ENCODE measurements at places on chromosomes 5 and 9. TPM values are rescaled to one million over a fixed set of nuclear protein-coding genes. Genes with fewer than 3 reads are reported as not detected.
A peak's percentile ranks its signal among the peaks of the same experiment; 100 is the strongest.

The ANKRD34B gene
- not detected for total RNA-seq

The DEPDC1B gene
- 1.2 TPM for total RNA-seq

The GZMA gene
- total RNA-seq: not detected

The CACNA1B gene
- total RNA-seq: 0.16 TPM

The SAXO1 gene
- 0.18 TPM for total RNA-seq

- peak; percentile 93 for DNase-seq
Measured at GRCh38 chr5:179765400-179765799, 28.4 kb upstream of the LTC4S start.

DNA sequence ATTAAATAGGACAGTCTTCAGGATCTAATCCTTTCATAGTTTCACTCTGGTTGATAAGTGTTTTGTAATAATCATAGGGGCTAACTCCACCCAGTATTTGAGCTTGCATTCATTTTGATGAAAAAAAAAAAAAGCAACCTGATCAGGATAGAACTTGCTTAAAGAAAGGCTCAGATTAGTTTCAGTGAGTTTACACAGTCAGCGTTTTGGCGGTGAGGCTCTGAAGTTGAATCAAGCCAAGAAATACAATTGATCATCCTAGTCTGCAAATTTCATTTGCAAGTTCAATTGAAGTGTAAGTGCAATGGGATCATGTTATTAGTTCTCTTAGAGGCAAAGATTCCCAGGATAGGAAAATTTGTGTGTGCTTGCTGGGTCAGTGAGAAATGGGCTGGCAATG, 159.7 kb upstream of the ELL2 start:
- DNase-seq: peak; percentile 29

GRCh38 chr5:144468571-144468970, 297.9 kb downstream of the KCTD16 start:
- DNase-seq: no peak

DNA sequence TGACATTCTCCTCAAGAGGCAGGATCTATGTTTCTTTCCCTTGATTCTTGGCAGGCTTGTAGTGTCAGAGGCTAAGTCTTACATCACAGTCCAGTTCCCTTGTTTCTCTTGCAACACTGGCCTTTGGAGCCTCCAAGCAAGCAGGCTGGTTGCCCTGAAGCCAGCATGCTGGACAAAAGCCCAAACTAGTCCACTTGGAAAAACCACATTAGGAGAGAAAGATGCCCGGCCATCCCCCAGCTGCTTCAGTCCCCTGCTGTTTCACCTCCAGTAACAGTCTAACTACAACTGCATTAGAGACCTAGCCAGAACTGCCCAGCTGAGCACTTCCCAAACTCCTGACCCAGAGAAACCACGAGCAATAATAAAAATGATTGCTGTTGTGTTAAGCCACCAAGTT, 87.6 kb downstream of the ADAMTS6 start:
- DNase-seq: peak; percentile 98

DNA sequence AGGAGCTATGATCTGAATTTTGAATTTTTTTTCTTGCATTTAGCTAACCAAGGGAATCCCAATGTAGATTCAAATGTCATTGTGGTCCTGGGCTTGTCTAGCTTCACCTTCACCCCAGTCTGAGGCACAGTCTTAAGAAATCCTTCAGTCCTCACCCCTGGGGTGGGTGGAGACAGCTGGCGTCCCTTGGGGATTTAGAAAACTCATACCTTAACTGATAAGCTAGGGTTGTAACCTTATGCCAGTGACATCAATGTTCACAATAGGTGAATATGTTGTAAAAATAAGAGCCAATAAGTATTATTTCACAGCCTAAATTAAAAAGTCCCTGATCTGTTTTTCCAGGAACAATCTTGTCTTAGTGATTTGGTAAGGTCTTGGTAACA, 4.6 kb downstream of the ISOC1 start:
- DNase-seq: peak; percentile 4

DNA sequence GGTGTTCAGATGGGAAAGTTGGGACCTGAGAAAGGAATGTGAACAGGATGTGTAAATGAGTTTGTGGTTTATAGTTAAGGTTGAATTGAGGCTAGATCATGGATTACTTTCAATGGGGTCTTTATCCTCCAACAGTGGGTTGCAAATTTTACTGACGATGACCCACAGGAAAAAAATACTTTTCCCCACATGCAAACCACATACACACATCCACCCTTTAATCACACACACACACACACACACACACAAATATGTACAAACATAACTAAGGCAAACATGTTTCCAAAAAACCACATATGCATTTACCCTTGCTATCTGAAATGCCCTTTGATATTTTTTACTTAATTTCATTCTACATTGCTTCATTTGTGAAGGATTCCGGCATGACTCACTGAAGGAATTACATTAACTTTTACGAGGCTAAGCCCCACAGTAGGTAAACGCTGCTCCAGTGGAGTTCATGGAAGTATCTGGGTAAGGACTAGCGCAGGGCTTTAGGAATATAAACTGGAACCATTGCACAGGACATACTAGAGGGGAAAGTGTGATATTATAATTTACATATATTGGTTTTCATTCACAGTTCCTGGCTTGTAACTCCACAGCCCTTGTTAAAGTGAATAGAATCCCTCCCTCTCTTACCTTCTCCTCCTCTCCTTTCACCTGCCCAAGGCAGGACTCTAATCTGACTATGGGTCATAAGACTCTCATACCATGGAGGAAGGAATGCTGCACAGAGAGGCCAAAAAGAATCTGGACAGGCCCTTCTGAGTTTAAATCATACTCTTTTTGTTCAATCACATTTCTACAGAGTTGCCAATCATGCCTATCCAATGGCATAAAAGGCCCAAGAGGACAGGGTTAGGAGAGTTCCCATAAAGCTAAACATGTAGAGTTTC, 8.5 kb upstream of the SPEF2 start:
- DNase-seq: no peak
